Forelimb muscle (tissue), 1 donor: ENCODE measurements at places on chromosomes 2 and 18. TPM values are rescaled to one million over a fixed set of nuclear protein-coding genes. Genes with fewer than 3 reads are reported as not detected.

Gene POTEC
- not detected for polyA plus RNA-seq

Gene CRACDL
- 1.1 TPM for polyA plus RNA-seq

Gene MC4R
- polyA plus RNA-seq, result 0.16 TPM

Gene ALPG
- polyA plus RNA-seq, result not detected

Gene FHL2
- 66.8 TPM for polyA plus RNA-seq

Gene KCNK3
- 1.6 TPM for polyA plus RNA-seq

Gene CCDC141
- 79.4 TPM for polyA plus RNA-seq

Gene CLEC4F
- 0.24 TPM for polyA plus RNA-seq

Gene UNC80
- 2.4 TPM for polyA plus RNA-seq

Gene HMSD
- polyA plus RNA-seq, result not detected

- DNase-seq, result no peak
Observed at GRCh38 chr2:174233771-174234275, 14.5 kb downstream of the OLA1 start.

DNA sequence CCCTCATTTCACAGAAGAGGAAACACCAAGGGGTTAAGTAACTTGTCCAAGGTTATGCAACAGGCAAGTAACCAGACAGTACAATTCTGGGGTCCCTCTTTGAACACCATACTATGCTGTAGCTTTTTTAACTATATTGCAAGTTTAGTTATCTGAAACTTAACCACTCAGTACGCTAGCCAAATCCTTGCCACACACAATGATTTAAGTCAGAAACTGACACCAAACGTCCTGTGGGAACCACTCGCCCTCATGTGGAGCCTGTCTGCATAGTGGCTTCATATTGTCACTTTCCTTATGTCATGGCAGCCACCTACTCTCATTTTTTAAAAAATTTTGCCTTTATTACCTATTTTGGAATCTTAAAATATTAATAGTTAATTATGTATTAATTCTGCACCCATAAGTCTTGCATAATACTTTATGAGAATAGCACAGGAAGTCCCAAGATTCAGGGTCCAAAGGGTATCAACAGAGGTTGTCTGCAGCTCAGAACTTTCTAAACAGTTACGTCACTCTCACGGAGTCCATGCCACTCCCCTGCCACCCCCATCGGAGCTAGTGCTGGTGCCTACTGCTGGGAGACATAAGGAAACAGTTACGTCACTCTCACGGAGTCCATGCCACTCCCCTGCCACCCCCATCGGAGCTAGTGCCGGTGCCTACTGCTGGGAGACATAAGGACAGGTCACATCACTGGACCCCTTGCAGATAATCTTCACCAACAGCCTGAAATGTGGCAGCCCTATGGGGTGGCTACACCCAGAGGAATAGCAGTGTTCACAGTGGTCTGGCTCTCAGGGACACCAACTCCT lies 99.0 kb downstream of the L3MBTL4 start:
- no peak for DNase-seq

DNA sequence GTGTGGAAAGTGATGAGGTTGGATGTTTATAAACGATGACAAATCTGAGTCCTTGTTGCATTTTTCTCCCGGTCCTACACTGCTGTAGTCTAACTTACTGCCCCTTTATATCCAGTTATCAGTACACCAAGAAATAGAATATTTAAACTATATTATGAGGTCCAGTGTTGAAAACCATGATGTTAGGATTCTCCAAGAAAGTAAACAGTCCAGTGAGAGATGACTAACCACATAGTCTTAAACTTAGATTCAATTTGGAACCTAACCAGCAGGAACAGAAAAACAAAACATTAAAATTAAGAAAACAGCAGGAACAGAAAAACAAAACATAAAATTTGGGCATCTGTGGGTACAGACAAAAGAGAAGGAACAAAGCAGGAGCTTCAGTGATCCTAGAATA lies 143.2 kb downstream of the TPGS2 start:
- DNase-seq, result no peak

DNA sequence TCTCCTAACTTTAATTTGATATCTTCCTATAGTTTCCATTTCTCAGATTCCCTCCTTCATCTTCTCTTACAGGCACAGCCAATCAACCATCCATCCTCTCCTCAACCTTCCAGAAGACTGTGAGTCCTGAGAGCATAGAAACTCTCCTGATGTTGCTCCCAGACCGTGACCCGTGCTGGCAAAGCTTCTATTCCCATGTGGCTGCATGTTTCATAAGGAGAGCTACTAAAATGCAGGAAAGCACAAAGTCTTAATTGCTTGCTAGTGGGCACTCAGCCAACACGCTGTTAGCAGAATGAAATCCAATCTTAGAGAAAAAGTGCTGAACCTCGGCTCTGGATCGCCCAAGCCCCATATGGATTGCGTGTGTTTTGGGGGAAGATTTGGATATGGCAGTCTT lies 1244.7 kb upstream of the ZEB2 start:
- no peak for DNase-seq

GRCh38 chr2:19971691-19972090 lies 18.2 kb downstream of the WDR35 start:
- no peak for DNase-seq

GRCh38 chr2:111157798-111158197 lies 37.1 kb downstream of the BCL2L11 start:
- no peak for DNase-seq

GRCh38 chr2:176729706-176730569 lies 460.7 kb downstream of the MTX2 start:
- DNase-seq, result peak; percentile 48

DNA sequence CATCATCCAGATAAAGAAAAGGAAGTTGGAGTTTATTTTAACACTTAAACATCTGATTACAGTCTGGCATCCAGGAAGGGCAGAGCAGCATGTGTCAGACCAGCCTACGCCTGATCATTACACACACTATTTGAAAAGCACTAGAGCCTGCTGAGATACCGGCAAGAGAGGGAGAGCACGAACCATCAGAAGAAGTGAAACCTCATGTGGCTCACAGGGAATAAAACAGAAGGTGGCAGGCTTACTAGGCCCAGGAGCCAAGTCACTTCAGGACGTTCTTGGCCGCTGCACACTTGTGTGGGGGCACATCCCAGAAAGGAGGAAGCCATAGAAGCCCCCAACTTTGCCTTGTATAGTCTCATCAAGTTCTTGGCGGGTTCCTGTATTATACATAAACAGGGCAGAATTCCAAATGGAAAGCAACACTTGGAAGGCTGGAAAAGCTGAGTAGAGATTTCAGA lies 105.5 kb downstream of the UGGT1 start:
- peak; percentile 17 for DNase-seq

- no peak for DNase-seq
Observed at GRCh38 chr18:52070291-52070756, 269.7 kb upstream of the DCC start.

DNA sequence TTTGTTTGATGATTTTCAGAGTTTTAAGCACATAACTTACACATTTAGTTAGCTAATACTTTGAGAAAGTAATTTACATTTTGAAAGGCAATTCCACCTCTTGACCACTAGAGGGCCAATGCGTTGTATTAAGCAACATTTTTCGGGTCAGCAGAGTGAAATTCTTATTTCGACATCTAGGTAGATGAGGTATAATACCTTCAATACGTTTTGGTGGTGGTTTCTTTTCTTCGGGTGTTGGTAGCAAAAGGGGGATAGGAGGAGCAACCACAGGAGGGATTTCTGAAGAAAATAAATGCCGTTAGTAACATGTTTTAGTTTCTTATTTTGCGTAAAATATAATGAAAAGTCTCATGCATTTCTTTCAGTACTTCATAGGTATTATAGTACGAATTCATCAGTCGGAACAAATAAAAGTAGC lies 106.3 kb downstream of the TTN start:
- DNase-seq, result no peak

- no peak for DNase-seq
Observed at GRCh38 chr18:35247412-35248249, 6.8 kb downstream of the ZNF397 start.

DNA sequence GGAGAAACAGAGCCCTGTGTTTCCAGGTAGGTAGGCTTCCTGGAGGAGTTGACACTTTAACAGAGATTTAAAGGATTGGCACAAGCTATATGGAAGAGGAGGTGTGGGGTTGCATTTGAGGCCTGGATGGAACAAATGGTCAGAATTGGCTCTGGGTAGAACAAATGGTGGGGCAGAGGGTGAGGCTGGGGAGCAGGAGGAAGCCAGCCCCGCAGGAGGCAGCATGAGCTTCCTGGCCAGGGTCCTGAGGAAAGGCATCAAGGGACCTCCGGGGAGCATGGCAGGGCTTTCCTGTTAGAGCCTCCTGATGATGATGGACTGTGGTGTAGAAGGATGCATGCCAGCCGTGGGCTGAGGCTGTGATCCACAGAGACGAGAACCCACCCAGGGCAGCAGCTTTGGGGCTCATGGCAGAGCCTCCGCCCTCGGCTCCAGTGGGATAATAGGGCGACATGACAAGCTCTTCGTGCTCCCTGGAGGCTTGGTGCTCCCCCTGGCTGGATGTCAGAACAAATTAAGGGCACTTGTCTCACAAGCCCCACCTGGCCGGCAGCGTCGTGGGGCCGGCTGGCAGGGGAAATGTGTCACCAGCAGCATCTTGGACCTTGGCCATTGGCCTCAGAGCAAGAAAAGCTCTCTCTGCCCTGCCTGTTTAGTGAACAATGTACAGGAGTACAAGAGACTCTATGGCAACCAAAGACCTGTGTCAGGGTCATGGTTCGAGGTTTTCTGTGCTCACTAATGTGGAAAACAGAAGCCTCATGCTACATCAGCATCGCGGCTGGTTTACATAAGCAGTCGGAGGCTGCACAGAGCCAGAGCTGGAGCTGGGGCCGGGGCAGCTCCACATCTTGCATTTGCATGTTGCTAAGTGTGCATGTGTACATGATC lies 153.5 kb downstream of the MYCN start:
- no peak for DNase-seq

GRCh38 chr18:6249170-6249569 lies 165.5 kb downstream of the L3MBTL4 start:
- no peak for DNase-seq

GRCh38 chr2:68385220-68385906 lies 20.3 kb downstream of the PLEK start:
- DNase-seq, result no peak

DNA sequence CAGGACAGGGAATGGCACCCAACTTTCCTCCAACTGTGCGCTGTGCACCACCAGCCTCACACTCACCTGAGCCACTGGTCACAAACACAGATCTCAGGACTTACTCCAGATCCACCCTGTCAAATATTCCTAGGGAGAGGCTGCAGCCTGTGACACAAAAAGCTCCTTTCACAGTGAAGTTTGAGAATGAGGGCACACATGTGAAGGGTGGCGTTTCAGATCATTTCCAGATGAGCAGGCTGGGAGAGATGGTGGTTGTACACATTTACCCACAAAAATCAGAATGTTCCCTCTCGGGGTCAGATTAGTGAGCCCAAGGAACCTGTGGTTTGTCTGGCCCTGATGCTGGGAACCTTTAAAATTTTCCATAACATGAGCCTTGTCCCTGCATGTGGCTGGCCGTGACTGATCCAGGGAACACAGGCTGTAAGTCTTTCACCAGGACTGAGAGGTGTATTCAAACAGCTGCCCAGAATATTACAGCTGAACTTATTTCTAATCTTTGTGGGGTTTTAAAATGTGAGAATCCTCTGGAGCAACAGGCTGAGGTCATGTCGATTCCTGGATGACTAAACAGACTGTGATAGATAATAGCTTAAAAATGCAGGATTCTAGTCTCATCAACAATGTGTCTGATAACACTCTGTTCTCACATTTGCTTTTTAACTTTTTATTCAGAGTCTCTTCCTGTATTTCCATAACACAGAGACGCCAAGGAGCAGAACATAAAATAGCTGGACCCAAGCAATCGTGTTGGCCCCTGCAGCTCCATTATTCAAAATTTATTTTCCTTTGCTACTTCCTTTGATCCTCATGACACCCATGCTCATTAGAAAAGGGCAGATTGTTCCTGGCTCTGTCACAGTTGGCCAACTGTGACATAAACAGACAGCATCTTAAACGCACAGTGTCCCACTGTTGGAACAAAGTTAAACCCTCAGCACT lies 35.5 kb downstream of the IL1R2 start:
- DNase-seq, result no peak

- no peak for DNase-seq
Observed at GRCh38 chr2:240290432-240291336, 144.8 kb upstream of the GPC1 start.

- no peak for DNase-seq
Observed at GRCh38 chr18:63206433-63207142, 113.0 kb downstream of the BCL2 start.
